Ovary (tissue), 10 donors: ENCODE measurements at places on chromosomes 6 and 20. TPM values are rescaled to one million over a fixed set of nuclear protein-coding genes. Genes with fewer than 3 reads are reported as not detected.

OR2H2 gene
- total RNA-seq, result not detected

LAMA4 gene
- total RNA-seq, result 48.9 TPM

DNA sequence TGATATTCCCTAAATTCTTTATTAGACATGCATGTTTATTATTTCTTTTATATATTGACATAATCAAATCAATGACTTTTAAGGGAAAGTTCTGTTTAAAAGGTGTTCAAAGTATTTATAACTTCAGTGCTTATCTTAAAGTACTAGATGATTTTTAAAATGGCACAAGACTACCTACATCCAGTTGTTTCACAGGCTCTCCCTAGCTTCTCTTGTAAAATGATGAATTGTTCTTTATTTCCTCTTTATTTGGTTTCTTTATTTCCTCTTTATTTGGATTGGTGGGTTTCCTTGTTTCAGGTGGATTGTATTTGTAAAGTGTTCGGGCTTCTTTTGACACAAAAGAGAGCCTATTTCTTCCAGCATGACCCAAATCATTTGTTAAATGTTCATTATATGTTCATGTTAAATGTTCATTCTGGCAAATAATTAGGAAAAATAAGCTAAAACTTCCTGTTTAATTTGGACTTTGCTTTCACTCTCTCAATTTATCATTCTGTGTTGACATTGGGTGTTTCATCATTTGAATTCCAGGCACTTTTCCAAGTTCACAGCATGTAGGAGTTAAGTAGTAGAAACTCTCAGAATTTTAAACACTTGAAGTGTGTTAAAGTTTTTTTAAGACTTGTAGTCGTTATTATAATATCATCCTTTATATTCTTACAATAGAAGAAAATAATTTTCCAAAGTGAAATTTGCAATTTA lies 24.6 kb downstream of the MLIP start:
- H3K27ac ChIP-seq, result no peak overlapping the region
- DNase-seq, result no peak
- no peaks in the 10 kb centered on the region for H3K27me3 ChIP-seq
- no peaks in the 10 kb centered on the region for H3K4me1 ChIP-seq

- no peaks in the 10 kb centered on the region for H3K27me3 ChIP-seq
- DNase-seq, result no peak
- no peaks in the 10 kb centered on the region for H3K36me3 ChIP-seq
Observed at GRCh38 chr20:61704661-61705060, 361.0 kb downstream of the TAF4 start.

GRCh38 chr20:63151554-63152321 lies 64.2 kb downstream of the YTHDF1 start:
- no peak overlapping the region for H3K27ac ChIP-seq
- no peak overlapping the region for H3K4me3 ChIP-seq

GRCh38 chr20:58424218-58424969 lies 35.4 kb downstream of the VAPB start:
- H3K27ac ChIP-seq, result no peak overlapping the region
- no peaks in the 10 kb centered on the region for H3K4me1 ChIP-seq
- DNase-seq, result no peak
- no peaks in the 10 kb centered on the region for H3K36me3 ChIP-seq
- no peak overlapping the region for H3K4me3 ChIP-seq
- H3K27me3 ChIP-seq, result no peaks in the 10 kb centered on the region

- no peaks in the 10 kb centered on the region for H3K4me1 ChIP-seq
- no peak for DNase-seq
- no peaks in the 10 kb centered on the region for H3K36me3 ChIP-seq
- no peak overlapping the region for H3K4me3 ChIP-seq
Observed at GRCh38 chr6:170038251-170038650, 252.6 kb downstream of the DLL1 start.
